ENCODE measurements at places on chromosomes 6 and 20.

DNA sequence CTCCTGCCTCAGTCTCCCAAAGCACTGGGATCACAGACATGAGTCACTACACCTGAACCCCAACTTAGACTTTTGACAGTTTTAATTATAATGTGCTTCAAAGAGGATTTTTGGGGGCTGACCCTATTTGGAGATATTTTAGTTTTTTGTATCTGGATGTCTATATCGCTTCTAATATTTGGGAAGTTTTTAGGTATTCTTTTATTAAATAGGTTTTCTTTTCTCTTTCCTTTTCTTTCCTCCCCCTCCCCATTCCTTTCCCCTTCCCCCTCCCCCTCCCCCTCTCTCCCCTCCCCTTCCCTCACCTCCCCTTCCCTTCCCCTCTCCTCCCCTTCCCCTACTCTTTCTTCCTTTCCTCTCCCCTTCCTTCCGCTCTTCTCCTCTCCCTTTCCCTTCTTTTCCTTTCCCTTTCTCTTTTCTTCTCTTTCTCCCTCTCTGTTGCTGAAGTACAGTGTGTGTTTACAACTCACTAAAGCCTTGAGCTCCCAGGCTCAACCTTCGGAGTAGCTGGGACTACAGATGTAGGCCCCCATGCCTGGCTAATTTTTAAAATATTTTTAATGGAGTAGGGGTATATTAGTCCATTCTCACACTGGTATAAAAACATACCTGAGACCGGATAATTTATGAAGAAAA is 24.4 kb upstream of the NKX2-4 start:
- DNase-seq: no peak

GRCh38 chr20:9506280-9506821 is 8.0 kb upstream of the LAMP5 start:
- DNase-seq: no peak

GRCh38 chr20:58818586-58819285 is 32.0 kb downstream of the GNAS-AS1 start:
- no peak for DNase-seq

DNA sequence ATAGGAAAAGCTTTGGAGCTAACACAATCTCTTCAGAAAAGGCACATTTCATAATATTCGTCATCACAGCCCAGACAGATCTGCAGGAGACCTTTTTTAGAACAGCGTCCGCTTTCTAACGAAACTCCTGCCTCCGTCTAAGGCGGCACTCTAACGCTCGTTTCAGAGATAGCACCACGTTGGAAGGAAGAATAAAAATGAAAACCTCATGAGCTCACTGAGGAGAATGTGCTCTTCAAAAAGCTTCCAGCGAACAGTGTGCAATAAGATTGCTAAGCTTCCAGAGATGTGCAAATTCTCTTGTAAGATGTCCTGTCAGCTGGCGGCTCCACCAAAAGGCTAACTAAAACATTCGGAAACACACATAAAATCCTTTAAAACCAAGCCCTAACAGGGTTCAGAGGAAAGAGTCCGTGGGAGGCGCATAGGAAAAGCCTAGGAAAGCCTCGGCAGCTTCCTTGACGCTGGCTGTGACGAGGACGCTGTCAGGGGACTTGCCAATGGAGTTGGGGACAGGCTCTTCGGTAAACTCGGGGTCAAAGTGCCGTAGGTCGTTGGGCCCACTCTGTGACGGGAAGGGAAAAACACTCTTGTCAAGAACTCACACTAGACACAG is 117.6 kb upstream of the SLC2A12 start:
- DNase-seq: no peak

- peak; percentile 18 for DNase-seq
These were observed 14.7 kb downstream of the MUCL3 start for GRCh38 chr6:30955367-30956042.

DNA sequence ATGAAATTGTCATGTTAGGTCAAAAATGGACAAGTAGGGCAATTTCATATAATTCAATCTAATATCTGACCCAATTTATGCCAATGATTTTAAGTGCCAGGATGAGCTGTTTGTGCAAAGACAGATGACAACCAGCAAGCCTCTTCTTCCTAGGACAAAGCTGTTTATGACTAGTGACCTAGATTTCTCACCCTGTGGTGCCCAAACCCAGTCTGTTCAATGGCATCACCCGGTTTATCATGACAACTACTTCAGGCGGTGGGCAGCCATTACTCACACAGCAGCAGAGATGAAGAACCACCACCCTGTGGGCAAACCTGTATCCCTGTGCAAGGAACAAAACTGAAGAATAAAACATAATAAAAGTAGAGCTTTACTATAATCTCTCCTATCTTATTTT is 59.0 kb downstream of the MAP7 start:
- DNase-seq: no peak

DNA sequence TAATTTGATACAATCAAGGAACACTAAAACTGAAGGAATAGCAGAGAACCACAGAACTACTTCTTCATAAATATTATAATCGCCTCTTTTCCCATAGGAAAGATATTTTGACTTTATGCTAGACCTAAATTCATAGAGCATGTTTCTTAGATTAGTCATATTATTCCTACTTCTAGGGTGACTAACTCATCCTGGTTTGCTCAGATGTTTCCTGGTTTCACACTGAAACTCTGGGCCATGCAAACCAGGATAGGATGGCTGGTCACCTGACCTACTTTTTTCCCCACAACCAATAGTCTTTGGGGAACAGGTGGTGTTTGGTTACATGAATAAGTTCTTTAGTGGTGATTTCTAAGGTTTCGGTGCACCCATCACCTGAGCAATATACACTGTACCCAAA is 42.8 kb downstream of the MMS22L start:
- DNase-seq: no peak

GRCh38 chr6:155599160-155599559 is 143.5 kb upstream of the NOX3 start:
- no peak for DNase-seq

GRCh38 chr6:2990248-2990931 is 9.3 kb upstream of the NQO2 start:
- no peak for DNase-seq

Measured in T-helper 22 cell (primary cell).